ENCODE measurements at places on chromosomes 1 and 21. TPM values are rescaled to one million over a fixed set of nuclear protein-coding genes. Genes with fewer than 3 reads are reported as not detected.

Gene BARHL2
- not detected for total RNA-seq

Gene ATP1A4
- total RNA-seq, result not detected

Gene RAP1GAP
- total RNA-seq, result 0.17 TPM

Gene C1orf87
- not detected for total RNA-seq

Gene TENT5C
- 3.1 TPM for total RNA-seq

Gene CYP4X1
- 59.0 TPM for total RNA-seq

Gene IRF6
- 1.1 TPM for total RNA-seq

Gene CR1L
- 1.0 TPM for total RNA-seq
